ENCODE measurements at places on chromosomes 2 and 18.
A peak's percentile ranks its signal among the peaks of the same experiment; 100 is the strongest.

DNA sequence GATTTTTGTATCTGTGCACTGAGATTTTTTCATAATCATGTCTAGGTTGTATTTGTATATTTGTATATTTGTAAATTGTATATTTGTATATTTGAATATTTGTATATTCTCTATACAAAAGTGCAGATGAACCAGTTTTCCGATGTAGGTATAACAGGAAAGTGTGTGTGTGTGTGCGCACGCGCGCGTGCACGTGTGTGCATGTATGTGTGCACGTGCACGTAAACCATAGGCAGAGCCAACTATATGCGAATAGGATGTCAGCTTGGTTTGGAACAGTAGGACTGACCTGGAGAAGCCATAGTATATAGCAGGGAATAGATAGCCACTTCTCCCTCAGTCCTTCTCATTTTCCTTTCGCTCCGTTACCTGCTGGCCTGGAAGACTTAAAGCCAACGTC, 565.8 kb downstream of the XIRP2 start:
- DNase-seq = no peak

DNA sequence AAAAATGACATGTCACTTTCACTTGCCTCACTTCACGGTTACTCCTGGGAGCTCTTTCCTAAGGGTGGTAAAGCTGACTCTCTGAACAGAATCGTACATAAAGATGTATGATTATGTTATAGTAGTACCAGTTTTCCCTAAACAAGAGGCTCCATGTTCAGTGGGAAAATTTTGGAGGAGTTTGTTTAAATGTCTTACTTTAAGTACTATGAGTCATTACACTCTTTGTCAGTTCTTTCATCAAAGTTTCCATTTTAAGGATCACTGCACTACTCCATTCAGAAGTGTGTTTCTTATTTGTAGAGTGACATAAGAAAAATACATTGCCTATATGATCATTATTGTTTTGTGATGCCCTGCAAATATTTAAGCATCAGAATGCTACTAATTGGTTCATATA, 121.1 kb upstream of the FIGN start:
- no peak for DNase-seq

- no peak for DNase-seq
These were observed 339.8 kb downstream of the CDH19 start for GRCh38 chr18:66264130-66264529.

- DNase-seq = peak; percentile 85
These were observed 49.5 kb downstream of the SPRED2 start for GRCh38 chr2:65382776-65383357.

GRCh38 chr2:23901966-23902846, 24.7 kb downstream of the ATAD2B start:
- no peak for DNase-seq

DNA sequence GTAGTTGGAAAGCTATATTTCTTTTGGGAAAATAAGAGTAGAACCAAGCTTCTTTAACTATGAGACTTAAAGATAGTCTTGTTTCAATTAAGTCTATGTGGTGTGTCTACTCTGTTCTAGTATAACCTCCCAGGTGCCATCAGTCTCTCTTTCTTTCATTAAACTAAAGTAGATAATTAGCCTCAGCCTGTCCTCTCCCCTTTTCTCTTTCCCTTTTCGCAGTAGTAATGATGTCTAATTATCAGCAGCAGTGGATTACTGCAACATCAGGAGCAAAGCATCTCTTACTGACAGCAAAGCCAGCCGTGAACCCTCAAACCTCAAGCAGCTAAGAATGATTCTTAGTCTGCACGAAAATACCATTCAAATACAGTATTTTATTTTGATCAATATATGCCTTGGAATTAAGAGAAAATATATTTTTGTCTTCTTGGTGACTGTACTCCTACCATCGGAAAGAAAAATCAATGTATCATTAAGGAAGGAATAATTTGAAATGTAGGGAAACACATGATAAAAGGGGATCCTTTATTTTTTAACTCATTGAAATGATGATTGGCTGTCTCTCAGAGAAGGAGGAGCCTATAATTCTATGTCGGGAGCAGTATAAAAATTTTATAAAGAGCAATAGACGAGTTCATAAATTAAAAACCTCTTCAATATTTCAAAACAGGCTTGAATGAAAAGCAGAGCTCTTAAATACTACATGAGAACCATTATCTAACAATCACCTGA, 4.5 kb downstream of the NOL4 start:
- no peak for DNase-seq

DNA sequence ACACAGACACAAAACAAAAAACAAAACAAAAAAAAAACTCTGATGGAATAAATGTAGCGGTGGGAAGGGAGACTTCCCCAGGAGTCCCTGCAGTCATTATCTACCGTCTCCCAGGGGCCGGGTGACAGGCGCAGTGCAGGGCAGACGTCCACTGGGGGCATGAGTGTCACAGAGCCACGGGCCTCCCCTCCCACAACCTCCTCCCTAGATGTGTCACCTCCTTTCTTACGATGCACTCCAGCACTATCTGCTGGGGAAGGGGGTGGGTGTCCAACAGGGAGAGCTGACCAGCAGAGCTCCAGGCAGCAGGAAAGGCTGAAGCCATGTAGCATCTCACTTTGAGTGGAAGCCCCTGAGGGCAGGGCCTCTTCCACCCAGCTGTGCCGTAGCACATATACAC, 84.5 kb downstream of the LONRF2 start:
- peak; percentile 55 for DNase-seq

- DNase-seq = no peak
These were observed 33.3 kb upstream of the CREG2 start for GRCh38 chr2:101420623-101421022.

DNA sequence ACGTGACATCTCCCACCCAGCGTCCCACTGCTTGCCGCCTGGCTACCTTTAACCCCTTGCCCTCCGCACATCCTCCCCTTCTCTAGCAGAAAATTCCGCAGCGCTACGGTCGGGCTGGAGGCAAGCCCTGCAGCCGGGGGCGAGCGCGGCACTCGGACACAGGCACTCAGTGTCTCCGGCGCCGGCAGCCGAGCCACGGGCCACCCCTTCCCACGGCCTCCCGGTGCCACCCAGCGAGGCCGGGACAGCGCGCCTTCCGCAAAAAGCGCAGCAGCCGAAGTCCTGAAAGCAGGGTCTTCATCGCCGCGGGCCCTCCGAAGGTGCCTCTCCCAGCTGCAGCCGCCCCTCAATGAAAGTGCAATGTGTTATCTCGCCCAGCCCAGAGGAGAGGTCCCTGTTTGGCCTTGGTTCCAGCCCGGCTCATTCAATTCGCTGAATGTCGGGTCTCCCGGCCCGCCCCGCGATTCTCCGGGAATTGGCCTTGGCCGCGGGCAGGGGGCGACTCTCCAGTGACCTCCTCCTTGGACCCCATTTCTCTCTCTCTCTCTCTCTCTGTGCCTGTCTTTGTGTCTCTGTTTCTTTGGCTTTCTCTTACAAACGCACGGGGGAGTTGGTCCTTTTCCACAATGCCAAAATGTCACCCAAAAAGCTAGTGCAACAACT, 1.1 kb downstream of the DLGAP1 start:
- no peak for DNase-seq

- no peak for DNase-seq
These were observed 198.7 kb downstream of the CCDC85A start for GRCh38 chr2:56382466-56382865.

GRCh38 chr2:29063646-29064345, 10.5 kb downstream of the PCARE start:
- DNase-seq = no peak

GRCh38 chr2:132632000-132632649, 37.9 kb downstream of the LYPD1 start:
- DNase-seq = no peak
